ENCODE measurements at places on chromosomes 4 and X.

GRCh38 chr4:48557478-48557877, 67.4 kb downstream of the ZAR1 start:
- no peak for DNase-seq

DNA sequence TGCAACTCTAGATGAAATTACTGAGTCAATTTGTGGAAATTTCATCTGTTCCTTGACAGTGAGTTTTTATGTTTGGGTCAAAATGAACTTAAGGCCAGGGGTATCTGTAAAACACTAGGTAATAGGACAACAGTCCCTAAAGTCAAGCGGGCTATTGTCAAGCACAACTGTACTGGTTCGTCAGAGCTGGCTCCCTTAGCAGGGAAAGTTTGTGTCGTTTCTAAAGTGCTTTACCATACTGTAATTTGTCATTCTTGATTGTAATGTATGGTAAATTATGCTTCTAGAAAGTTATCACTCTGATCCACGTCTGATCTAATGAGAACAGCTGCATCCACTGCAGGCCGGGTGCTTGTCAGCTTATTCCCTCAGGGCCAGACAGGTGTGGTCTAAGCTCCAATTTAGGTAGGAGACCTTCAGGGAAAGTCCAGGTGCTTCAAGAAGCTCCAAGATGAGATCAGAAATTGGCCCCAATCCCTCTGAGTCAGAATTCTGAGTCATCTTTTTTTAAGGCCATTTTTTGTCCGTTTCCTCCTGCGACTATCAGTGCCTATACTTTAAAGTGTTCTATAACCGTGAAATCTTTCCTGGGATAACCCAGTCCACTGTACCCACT, 92.2 kb downstream of the PALLD start:
- DNase-seq, result no peak

DNA sequence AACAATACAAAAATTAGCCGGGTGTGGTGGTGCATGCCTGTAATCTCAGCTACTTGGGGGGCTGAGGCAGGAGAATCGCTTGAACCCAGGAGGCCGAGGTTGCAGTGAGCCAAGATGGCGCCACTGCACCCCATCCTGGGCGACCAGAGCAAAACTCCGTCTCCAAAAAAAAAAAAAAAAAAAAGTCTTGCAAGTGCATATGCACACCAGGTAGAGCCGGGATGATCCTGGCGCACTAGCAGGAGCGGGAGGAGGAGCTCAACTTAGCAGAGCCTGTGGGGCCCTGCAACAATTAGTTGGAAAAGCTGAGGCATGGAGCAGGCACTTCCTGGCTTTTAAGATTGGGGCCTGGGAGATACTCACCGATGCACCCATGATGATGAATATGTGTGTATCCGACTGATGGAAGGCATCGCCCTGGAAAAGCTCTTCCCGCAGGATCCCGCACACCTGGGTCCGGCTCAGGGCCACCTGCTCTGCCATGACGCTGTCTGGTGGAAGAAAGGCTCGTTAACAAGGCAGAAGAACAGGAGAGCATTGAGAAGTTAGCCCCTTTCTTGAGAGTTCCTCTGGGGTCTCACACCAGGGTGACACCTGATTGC, 872 bp downstream of the G6PD start:
- no peak for DNase-seq

DNA sequence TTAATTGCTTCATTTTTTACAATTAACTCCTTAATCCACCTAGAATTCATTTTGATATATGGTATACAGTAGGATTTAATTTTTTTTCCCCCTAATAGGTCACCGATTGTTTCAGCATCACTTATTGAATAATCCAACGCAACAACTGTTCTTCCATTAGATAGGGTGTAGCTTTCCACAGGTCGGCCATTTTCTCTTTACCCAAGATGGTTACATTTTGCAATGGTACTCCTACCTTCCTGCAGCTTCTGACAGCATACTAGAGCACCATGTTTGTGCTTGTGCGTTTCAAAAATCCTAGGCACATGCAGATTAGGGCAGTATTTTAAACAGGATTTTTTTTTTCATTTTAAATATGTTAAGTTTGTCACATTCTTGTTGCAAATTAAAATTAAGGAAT, 2.3 kb downstream of the LINC00632 start:
- DNase-seq, result no peak

Measured in stimulated activated CD8-positive, alpha-beta memory T cell treated with anti-CD3 and anti-CD28 coated beads, Interleukin-7, amount 100 ng/mL, for 1 hour (primary cell).